ENCODE measurements at places on chromosomes 13 and 19. TPM values are rescaled to one million over a fixed set of nuclear protein-coding genes. Genes with fewer than 3 reads are reported as not detected.

DNA sequence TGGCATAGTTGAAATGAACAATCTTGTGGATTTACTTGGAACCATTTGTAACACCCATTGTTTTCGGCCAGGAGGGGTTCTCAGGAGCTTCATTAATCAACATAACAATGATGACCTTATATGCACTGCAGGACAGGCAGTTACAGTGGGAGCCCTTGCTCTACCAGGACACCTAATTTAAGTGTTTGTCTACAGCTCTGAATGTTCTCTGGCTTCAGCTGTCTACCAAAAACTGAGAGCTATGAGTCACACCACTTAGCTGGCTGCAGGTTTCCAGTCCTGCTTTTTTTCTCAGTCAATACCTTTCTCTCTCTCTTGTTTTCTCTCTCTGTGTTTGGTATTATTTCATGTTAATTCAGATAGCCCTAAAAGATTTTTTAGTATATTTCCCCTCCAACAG is 105.4 kb upstream of the MBNL2 start:
- H3K4me3 ChIP-seq = no peak overlapping the region
- no peaks in the 10 kb centered on the region for H3K36me3 ChIP-seq
- H3K27me3 ChIP-seq = peaks cover 4% of the 10 kb centered on the region

DNA sequence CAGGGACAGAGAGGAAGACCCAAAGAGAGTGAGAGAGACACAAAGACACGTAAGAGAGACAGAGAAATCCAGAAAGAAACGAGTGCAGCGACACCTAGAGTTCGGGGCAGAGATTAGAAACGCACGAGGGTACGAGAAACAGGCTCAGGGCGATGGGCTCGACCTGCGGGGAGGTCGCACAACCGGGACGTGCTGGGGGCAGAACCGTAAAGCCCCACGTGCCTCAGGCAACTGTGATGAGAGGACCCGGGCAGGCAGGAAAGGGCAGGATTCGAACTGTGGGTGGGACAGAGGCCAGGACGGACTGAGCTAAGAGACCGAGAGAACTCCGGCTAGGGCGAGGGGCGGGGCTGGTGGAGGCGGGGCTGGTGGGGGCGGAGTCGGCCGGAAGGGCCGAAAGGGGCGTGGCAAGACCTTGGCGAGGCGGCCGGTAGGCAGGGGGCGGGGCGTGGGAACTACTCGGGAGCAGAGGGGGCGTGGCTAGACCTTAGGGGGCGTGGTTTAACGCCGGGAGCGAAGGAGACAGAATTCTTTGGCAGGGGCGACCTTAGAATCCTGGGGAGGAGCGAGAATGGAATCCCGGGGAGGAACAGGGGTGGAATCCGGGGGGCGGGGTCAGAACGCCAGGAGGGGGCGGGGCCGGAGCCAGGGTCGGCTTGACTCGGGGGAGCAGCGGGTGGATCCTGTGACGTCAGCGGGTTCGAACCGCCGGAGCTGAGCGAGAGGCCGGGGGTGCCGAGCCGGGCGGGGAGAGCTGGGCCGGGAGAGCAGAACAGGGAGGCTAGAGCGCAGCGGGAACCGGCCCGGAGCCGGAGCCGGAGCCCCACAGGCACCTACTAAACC is at the start of gene NECTIN2:
Gene NECTIN2, plus strand, starts transcription at position 686 of the 843 bp plus-strand sequence. CDS start 229 bp downstream, outside the sequence.
- peak within 1 kb of the TSS; percentile 68 for H3K27ac ChIP-seq
- no peaks in the 10 kb centered on the region for H3K36me3 ChIP-seq

GRCh38 chr13:99585609-99586008 is 84.3 kb downstream of the TM9SF2 start:
- H3K27me3 ChIP-seq = no peaks in the 10 kb centered on the region
- H3K4me1 ChIP-seq = no peaks in the 10 kb centered on the region
- no peak overlapping the region for H3K4me3 ChIP-seq
- DNase-seq = no peak

DNA sequence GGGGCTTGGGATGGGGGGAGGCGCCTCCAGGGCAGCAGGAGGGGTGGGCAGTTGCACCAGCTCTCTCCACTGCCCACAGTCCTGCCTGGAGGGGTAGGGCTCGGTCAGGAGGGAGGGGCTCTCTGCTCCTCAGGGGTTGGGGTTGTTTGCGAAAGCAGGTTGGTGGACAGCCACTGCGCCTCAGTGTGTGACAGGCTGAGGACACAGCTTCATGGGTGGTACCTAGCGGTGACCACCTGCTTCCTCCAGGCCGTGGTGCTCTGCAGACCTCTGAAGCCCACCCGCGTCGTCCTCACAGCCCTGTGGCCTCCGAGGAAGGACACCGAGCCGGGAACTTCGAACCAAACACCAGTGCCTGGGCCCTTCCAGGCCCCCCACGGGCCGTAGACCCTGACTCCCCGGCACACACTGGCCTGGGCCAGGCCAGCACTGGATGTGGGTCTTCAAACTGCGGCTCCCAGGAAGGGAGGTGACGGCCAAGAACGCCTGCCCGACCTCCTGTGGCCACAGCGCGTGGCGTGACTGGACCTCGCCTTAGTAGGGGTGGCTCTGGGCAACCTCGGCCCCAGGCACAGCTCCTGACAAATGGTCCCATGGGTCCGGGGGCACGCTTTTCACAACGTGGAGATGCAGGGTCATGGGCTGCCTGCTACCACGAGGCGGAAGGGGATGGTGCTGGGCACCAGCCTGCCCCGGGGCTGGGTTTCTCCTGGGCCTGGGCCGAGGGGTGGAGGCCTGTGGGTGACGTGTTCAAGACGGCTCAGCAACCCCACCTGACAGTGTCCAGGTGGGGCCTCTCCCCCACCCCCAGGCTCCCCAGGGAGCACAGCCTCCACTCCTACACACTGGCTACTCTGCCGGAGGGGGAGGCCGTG is 173.2 kb downstream of the KDM4B start:
- no peaks in the 10 kb centered on the region for H3K36me3 ChIP-seq
- peaks cover 24% of the 10 kb centered on the region for H3K4me1 ChIP-seq
- H3K27me3 ChIP-seq = no peaks in the 10 kb centered on the region

GRCh38 chr13:73939603-73940002 is 194.6 kb downstream of the KLF12 start:
- no peak overlapping the region for H3K27ac ChIP-seq
- H3K4me3 ChIP-seq = no peak overlapping the region
- H3K4me1 ChIP-seq = peaks cover 36% of the 10 kb centered on the region
- H3K27me3 ChIP-seq = no peaks in the 10 kb centered on the region

- H3K4me1 ChIP-seq = no peaks in the 10 kb centered on the region
- no peak overlapping the region for H3K4me3 ChIP-seq
- H3K27ac ChIP-seq = no peak overlapping the region
- H3K27me3 ChIP-seq = no peaks in the 10 kb centered on the region
Measured at GRCh38 chr13:40052954-40053353, 397.5 kb downstream of the COG6 start.

GRCh38 chr13:112042496-112042895 is 24.5 kb upstream of the SOX1 start:
- H3K27ac ChIP-seq = no peak overlapping the region
- DNase-seq = no peak
- H3K4me1 ChIP-seq = no peaks in the 10 kb centered on the region
- no peaks in the 10 kb centered on the region for H3K27me3 ChIP-seq

GRCh38 chr13:98108341-98108740 is 34.6 kb upstream of the FARP1 start:
- no peak for DNase-seq
- no peaks in the 10 kb centered on the region for H3K36me3 ChIP-seq
- H3K4me1 ChIP-seq = no peaks in the 10 kb centered on the region
- H3K27ac ChIP-seq = no peak overlapping the region
- no peak overlapping the region for H3K4me3 ChIP-seq

DNA sequence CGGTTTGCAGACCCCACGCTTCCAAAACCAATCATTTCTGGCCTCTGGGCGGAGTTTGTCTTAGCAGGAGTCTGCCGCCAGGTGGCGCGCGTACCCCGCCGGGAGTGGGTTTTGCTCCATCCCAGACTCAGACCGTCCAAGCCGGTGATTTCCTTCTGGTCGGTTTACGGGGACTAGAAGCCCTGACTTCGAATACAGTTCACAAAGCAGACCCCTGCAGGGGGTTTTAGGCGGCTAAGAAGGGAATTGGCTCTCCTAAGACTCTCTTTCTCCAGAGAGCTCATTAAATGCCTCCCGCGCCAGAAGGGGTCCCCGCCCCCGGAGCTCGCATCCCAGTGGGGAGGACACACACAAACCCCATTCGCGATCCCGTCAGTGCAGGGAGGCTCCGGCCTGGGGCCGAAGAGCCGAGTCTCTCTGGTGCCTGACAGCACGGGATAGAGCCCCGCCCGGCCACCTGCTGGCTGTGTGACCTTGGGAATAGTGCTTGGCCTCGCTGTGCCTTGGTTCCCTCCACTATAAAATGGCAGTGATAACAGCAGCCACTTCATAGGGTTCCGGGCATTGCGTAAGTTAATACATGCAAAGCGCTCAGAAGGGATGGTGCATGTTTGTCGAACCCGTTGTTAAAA is 8.6 kb upstream of the NUP62 start:
- DNase-seq = peak; percentile 74
- no peak overlapping the region for H3K27ac ChIP-seq
- H3K4me1 ChIP-seq = peaks cover 15% of the 10 kb centered on the region
- peak overlapping the region; percentile 49 for H3K4me3 ChIP-seq
- H3K27me3 ChIP-seq = no peaks in the 10 kb centered on the region

GRCh38 chr13:110472904-110473563 is 88.5 kb downstream of the RAB20 start:
- no peak for DNase-seq
- no peaks in the 10 kb centered on the region for H3K27me3 ChIP-seq
- no peaks in the 10 kb centered on the region for H3K36me3 ChIP-seq
- no peaks in the 10 kb centered on the region for H3K4me1 ChIP-seq

DNA sequence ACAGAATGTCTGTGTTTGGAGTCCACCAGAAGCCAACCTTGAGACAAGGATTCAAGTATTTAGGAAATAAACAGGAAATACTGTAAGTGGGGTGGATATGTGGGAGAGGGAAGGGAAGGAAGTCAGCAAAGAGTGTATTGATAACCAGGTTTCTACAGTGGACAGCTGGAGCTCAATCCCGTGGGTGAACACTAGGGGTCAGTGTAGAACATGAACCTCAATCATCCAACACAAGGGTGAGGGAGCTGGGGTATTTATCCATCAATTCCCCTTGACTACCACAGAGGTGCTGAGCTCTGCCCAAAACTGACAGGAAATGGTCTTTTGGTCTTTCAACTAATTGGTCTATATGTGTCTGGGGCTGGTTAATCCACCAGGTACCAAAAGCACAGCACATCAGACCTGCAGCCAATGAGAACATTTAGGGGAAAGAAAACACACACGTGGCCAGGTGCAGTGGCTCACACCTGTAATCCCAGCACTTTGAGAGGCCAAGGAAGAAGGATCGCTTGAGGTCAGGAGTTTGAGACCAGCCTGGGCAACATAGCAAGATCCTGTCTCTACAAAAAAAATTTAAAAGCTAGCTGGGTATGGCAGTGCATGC is 5.6 kb upstream of the SYDE1 start:
- peak; percentile 28 for DNase-seq
- H3K4me3 ChIP-seq = no peak overlapping the region

DNA sequence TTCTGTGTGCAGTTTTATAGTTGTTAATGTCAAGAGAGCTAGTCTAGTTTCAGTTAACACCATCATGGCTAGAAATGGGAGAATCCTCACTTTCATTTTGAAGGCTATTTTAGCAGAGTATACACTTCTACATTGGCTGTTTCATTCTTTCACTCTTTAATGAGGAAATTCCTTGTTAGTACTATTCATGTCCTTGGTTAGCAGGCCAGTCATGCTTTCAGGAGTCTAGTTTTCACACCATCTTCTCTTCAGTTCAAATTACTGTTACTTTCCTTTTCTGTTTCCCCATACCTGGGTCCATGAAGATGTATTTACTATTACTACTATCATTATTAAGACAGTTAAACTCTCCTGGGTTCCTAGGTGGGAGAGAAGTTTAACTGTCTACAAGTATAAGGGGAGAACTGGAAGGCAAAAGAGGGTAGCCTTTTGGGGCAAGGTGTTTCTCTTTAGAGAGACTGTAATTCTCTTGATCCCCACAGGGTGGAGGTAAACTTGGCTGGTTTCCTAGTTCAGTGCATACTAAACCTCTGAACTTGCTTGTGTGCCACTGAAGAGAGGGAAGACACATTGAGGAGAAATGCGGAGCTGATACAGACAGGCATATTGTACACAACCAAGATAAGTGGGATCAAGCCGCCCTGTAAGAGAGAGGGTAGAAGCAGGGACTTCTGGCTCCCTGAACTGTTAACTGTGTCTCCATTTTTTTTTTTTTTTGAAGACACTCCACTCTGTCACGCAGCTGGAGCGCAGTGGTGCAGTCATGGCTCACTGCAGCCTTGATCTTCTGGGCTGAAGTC is 41.3 kb upstream of the IGFL4 start:
- peaks cover 23% of the 10 kb centered on the region for H3K27me3 ChIP-seq
- no peaks in the 10 kb centered on the region for H3K36me3 ChIP-seq
- DNase-seq = no peak
- no peak overlapping the region for H3K4me3 ChIP-seq

GRCh38 chr13:68359105-68359504 is 1129.0 kb upstream of the PCDH9 start:
- DNase-seq = no peak
- H3K27ac ChIP-seq = no peak overlapping the region
- H3K27me3 ChIP-seq = no peaks in the 10 kb centered on the region
- no peaks in the 10 kb centered on the region for H3K4me1 ChIP-seq
- H3K36me3 ChIP-seq = no peaks in the 10 kb centered on the region

Gene ERICH4
- polyA plus RNA-seq = not detected

Gene FFAR3
- not detected for polyA plus RNA-seq

Gene ADM5
- 0.91 TPM for polyA plus RNA-seq

Gene CLEC17A
- polyA plus RNA-seq = not detected

Gene RGL3
- polyA plus RNA-seq = not detected

Gene MAP4K1
- 178 TPM for polyA plus RNA-seq

Data from CD8-positive, alpha-beta memory T cell (primary cell).